ENCODE measurements at places on chromosomes 7 and 10.

DNA sequence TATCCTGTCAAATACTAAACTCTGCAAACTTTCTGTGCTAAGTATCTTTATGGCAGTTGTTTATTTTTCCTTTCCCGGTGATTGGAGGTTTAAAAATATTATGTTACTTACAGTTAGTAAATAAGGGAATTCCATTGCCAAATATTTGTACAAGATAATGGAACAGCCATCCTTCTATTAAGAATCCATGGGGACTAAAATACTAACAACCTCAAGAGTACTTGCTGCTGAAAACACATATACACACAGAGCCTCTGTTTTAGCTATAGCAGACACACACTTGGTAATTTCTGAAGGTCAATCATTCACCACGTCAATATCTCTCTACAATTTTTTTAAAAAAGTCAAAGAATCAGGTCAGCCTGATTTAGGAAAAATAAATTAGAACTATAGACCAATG is 32.4 kb downstream of the TSPAN12 start:
- DNase-seq, result no peak

DNA sequence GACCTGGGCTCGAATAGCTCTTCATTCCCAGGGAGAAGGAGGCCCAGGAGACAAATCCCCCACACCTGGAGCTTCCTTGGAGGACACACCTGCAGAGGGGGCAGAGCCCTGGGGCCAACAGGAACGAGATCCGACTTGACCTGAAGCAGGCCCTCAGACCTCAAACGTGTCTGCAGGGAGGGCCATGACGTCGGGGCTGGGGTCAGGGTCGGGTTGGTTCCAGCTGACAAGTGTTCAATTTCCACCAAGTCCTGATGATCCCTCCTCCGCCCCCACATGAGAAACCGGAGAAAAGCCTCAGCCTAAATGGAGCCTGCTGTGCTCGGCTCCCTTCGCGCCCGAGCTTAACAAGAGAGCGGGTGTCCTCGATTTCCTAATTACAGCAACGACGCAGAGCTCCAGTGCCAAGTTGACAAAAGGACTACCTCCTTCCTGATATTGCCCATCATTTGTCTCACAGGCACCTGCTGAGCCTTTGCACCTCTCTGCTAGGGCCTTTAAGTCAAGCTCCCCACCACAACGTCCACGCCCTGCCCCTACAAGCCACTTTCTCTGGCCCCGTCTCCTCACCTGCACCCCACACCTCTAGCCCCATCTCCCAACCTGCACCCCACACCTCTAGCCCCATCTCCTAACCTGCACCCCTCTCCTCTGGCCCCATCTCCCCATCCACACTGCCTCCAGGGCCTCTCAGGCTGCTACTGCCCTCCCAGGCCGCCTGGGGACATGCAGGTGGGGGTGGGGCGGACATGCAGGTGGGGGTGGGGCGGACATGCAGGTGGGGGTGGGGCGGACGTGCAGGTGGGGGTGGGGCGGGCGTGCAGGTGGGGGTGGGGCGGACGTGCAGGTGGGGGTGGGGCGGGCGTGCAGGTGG is 519.4 kb downstream of the GLRX3 start:
- no peak for DNase-seq

- DNase-seq, result no peak
These were observed 29.2 kb upstream of the ATRNL1 start for GRCh38 chr10:115063701-115064658.

GRCh38 chr7:20140291-20141001 is 76.7 kb downstream of the MACC1 start:
- DNase-seq, result no peak

GRCh38 chr10:92419740-92420545 is 129.0 kb downstream of the MARCHF5 start:
- no peak for DNase-seq

- DNase-seq, result no peak
These were observed 271.0 kb upstream of the PODXL start for GRCh38 chr7:131827421-131827820.

- DNase-seq, result no peak
These were observed 68.7 kb downstream of the ARHGAP22 start for GRCh38 chr10:48536156-48536500.

GRCh38 chr7:46512891-46513413 is 591.9 kb upstream of the IGFBP3 start:
- DNase-seq, result no peak

DNA sequence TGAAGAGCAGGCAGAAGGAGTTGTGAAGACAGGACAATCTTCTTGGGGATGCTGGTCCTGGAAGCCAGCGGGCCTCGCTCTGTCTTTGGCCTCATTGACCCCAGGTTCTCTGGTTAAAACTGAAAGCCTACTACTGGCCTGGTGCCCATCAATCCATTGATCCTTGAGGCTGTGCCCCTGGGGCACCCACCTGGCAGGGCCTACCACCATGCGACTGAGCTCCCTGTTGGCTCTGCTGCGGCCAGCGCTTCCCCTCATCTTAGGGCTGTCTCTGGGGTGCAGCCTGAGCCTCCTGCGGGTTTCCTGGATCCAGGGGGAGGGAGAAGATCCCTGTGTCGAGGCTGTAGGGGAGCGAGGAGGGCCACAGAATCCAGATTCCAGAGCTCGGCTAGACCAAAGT is 1.5 kb downstream of the CHPF2 start:
- no peak for DNase-seq

- DNase-seq, result no peak
These were observed 10.7 kb downstream of the CBLL1 start for GRCh38 chr7:107754642-107755041.

DNA sequence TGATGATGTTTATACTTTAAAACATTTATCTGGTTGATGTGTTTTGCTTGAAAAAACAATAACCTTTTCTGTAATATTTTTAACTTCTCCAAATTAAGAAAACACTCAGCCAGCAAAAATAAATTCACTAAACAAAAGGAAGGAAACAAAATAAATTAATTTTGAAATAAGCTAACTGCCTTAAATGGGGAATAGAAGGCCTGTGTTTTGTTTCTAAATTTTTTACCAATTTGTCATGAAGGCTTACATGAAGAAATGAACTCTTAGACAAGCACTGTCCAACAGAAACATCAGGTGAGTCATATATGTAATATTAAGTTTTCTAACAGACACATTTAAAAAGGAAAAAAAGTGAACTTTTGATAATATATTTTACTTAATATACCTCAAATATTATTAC is 68.5 kb downstream of the LRRN3 start:
- no peak for DNase-seq

DNA sequence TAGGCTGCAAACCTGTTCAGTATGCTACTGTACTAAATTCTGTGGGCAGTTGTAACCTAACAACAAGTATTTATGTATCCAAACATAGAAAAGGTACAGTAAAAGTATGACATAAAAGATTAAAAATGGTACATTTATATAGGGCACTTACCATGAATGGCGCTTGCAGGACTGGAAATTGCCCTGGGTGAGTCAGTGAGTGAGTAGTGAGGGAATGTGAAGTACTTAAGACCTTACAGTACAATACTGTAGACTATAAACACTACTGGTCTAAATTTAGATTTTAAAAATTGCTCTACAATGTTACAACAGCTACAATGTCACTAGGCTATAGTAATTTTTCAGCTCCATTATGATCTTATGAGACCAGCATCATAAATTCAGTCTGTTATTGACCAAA is 146.0 kb upstream of the GNAI1 start:
- no peak for DNase-seq

DNA sequence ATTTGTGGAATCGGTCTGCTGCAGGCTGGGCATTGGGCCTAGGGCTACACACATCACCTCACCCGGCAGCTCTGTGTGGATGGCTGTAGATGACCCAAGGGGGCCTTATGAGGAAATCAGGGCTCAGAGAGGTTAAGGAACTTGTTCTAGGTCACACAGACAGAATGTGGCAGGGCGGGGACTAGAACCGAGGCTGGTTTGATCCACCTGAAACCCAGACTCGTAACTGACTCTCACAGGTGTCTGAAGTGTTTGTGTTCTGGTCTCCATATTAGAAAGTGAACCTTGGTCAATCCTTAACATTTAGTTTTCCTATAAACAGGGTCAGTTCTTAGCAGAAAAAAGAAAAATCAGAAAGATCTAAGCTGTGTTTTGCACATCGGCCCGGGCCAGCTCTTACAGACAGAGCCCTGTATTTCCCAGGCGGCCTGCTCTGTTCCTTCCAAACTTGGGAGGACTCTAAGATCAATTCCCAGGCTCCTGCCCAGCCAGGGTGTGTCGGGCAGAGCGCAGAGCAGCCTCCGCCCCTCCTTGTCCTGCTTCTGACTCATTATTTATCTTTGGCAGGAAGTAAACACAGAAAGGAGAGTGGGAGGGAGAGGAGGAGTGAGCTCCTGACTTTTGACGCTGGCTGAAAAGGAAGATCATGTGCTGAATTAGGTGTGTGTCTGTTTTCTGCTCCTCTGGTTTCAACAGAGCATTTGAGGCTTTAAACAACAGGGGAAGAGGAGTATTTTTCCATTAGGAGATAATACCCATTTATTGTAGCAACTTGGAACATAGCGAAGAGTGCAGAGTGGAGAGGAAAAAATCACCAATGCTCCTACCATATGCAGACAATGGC is 74.1 kb downstream of the TACC2 start:
- no peak for DNase-seq

GRCh38 chr7:126449611-126450268 is 803.0 kb downstream of the GRM8 start:
- no peak for DNase-seq

DNA sequence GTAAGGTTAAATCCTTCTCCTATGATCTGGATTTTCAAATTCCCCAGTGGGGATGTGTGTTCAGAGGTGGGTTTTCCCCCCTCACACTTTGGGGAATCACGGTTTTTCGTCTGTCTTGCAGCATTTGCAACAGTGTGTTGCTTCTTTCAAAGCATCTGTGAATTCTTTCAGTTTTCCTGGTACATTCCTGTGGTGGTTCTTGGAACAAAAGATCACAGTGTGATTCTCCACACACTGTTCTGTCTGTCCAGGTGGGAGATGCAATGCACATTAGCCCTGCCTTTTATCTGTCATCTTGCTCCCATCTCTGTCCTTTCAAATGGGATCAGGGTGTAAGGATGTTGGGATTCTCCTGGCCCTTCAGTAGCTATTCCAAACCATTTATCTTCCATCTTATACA is 11.8 kb downstream of the AGK start:
- no peak for DNase-seq

DNA sequence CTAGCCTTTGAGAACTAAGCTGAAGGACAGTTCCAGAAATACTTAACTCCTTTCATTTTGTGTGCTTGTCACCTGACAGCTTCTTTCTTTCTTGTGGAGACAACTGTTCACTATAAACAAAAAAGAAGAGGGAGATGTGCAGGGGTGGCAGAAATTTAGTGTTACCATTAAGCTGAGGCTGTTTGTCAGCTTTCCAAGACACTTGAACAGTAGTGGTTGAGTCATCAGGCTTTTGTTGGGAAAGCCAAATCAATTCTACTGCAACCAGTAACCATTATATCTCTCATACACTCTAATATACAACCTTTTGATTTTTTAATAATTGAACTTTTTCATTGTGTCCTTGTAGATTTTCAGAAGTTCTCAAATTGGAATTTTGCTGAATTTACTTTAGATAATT is 75.3 kb downstream of the POLL start:
- DNase-seq, result no peak

GRCh38 chr10:74799721-74800221 is 26.6 kb upstream of the KAT6B start:
- DNase-seq, result no peak

DNA sequence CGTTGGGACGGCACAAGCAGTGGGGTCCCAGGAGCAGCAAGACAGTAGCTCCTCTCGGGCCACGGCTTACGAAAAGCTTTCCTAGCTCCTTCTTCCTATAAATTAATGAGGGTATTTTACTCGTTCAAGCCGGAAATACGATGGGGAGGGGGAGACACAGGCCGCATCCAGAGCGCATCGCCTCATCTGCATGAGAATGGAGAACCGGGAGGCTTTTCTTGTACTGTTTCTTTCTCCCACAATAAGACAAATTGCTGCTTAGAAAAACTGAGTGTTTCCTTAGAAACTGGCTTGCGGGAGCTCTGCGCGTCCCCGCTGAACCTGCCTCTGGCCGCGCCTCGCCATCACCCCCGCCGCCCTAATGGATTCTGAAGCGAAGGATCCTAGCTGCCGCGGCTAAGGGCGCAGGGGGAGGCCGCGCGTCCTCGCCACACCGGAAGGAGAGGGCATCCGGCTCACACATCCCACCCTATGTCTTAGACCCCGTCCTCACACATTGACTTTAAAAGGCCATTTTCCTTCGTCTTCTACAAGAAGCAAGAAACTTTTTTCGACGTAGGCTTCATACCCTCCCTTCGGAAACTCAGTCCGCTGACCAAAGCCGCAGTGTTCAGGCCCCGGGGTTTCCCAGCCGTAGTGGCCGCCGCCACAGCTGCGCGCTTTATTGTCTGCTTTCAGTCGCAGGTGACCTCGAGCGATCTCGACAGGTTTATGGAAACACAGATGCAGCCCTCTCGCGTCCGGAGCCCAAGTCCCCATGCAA is 8.8 kb downstream of the NXPH1 start:
- no peak for DNase-seq

GRCh38 chr7:22444181-22444971 is 55.6 kb downstream of the STEAP1B start:
- DNase-seq, result peak; percentile 15

DNA sequence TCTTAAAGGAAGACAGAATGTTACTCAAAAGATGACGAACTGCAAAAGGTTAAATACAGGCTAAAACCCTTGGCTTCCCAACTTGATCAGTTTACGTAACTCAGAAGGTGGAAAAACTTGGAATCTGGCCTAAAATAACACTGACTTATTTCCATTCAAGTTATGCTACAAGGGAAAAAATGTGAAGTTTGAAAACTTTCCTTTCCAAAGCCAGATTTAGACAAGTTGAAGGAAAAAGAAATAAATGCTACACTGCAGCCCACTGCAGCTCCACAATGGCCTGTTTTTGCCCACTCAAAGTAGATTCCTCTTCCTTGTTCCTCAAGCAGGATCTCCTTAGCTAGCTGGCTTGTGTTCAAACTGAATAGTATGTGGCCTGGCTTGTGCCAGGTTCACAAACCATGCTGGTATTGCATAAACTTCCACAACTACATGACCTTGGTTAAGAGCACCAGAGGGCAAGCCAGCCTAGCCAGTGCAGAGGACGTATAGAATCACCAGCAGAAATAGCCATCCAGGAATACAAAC is 166.2 kb downstream of the CPEB3 start:
- no peak for DNase-seq

DNA sequence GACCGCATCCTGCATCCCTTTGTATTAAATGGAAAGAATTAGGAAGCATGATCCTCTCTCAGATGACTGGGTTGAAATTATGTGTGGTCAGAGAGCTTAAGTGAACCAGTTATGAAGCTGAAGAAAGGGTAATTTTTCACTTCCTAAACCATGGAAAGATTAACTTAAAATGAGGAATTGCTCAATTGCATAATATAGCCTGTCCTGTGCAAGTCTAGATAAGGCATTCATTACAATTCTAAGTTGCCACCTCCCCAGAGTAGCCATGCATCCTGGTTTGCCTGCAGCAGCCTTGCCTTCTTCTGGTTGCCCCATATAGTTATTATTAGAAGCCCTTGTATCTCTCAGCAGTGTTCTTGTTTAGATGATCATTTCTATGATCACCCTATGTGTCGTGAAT is 45.3 kb downstream of the STARD3NL start:
- DNase-seq, result no peak
